Substantia nigra (tissue), 51 donors: ENCODE measurements at places on chromosomes 1 and 21.

- peak; percentile 90 for DNase-seq
These were observed 749 bp upstream of the COX20 start for GRCh38 chr1:244834543-244835275.

DNA sequence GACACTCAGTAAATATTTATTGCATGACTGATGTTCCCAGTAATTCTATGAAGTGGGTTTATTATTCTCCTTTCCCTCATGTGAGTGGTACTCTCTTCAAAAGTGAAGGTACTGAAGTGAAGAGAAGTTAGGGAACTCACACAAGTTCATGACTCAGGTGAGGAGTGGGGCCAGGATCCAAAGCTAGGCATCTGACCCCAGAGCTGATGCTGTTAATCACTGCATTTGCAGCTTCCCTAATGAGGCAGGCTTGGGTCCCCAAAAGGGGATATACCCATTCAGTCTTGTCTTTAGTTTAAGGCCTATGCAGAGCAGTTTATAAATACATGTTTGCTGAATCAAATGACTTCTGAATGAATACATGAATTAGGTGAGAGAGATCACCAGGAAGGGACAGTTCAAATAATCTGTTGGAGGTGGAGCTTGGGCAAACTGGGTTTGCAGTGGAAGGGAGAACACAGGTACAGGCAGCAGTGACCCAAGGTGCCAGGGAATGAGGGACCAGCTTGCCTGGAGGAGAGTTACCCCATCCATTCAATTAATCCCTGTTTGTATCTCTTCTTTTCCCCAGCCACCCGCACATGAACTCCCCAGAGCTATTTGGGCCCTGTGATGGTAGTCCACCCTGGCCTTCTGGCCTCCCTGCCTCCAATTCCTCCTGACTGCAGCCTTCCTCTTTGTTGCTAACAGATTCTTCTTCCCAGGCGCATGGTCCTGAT, 2.0 kb downstream of the CD58 start:
- no peak for DNase-seq

GRCh38 chr1:84688463-84689061, 1.7 kb downstream of the SSX2IP start:
- no peak for DNase-seq

- DNase-seq = no peak
These were observed 303.6 kb downstream of the USH2A start for GRCh38 chr1:216119600-216119999.

DNA sequence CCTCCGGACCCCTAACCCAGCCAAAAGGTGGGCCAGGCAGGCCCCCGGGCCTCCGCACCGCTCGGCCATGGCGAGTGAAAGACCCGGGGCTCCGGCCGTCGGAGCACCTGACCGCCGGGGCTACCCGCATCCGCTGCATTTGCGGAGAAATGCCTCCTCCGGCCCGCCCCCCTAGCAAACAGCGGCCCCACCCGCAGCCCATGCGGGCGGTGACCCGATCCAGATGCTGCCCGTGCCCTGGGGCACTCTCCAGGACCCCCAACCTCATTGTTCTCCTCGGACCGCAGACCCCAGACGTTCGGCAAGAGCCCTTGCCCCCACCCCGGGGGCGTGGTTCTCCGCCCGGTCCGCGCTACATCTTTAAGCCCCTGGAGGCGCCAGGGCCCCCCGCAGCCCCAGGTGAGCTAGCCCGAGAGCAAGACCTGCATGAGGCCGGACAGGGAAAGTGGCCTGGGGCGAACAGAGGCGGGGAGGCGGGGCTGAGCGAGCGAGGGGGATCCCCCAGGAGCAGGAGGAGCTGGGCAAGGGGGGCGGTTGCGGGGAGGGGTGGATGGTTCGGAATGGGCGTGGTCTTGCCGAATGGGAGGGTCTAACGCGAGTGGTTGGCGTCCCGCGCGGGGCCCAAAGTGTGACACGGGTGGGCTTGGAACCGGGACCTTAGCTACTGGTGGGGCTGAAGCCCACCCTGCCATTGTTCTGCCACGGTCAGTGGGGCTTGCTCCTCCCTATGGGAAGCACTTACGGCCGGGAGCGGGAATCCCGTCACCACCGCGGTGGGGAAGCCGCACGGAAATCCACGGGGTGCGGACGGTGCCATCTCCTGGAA, 6.3 kb upstream of the CRYBG2 start:
- no peak for DNase-seq

- no peak for DNase-seq
These were observed 51.5 kb upstream of the VAV3 start for GRCh38 chr1:108016451-108016920.
